ENCODE measurements at places on chromosomes 11 and 22.

- DNase-seq, result no peak
Measured at GRCh38 chr11:61826930-61827570, 1.1 kb upstream of the FADS2 start.

DNA sequence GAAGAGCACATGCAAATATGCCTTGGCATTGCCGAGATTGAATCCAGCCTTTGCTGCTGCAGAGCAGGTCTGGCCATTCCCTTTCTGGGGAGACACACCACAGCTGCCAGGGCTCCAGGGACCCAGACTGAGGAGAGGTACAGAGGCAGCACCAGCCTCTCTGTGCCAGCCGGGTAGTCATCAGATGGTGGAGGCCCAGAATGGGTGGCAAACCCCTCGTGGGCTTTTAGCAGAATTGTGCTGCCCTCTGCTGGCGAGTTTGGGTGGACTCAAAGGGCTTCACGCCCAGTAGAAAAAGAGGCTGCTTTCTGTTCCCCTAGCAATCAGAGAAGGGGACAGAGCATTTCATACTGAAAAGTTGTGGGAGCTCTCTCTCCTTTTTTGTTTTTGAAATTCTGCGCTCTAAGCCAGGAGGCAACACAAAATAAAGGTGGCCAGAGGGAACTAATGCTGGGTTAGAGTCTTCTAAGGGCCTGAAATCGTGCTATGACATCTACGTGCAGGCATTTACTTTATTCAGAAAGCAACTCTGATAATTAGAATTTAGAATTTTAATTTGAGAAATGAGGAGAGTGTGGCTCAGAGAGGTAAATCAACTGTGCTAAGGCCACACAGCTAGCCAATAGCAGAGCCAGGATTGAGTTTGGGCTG, 158.8 kb upstream of the NAV2 start:
- DNase-seq, result peak; percentile 47

GRCh38 chr11:47466201-47466600, 17.3 kb upstream of the RAPSN start:
- no peak for DNase-seq

GRCh38 chr11:74725701-74726100, 5.5 kb downstream of the CHRDL2 start:
- DNase-seq, result no peak

GRCh38 chr11:118263695-118264568, at the start of gene MPZL2:
Gene MPZL2 (minus strand): TSS chr11:118264297. CDS start chr11:118264153, 144 bp downstream.
- DNase-seq, result peak; percentile 27

DNA sequence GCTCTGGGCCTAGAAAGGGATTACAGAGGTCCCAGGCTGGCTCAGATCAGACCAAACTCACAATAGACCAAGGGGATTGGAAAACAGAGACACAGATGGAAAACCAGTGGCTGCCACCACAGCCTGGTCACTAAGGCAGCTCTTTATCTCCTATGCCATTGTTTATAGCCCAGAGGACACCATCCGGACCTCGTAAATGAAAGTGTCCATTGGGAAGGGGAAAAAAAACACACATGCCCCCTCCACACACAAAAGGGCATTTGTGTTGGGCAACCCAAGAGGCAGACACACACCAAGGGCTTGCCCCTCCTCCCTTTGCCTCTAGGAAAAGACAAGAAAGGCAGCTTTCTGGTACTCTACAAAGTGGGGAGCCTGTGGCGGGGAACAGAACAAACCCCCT, 85.9 kb downstream of the GAB2 start:
- DNase-seq, result no peak

DNA sequence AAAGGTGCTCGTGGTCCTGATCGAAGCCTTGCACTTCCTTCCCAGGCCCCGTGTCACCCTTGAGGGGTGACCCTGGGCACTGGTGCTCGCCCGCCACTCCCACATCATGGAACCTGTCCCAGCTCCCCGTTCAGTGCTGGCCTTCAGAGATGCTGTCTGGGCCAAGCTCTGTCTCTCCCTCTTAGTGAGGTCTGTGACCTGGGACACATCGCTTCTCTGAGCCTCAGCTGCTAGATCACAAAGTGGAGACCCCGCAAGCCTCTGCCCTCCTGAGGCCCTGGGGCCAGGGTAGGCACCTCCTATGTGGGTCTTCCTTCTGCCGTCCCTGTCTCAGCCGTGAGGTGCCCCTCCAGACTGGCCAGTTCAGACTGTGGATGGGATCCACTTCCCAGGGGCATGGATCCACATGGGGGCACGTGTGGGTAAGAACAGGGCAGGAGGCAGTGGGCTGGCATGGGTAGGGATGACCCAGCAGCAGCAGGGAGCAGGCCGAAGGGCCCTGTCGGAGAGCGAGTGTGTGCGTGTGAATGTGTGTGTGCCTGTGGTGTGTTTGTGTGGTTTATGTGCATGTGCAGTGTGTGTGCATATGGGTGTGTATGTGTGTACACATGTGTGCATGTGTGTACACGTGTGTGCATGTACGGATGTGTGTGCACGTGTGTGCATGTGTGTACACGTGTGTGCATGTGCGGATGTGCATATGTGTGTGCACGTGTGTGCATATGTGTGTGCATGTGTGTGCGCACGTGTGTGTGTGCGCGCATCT, 1073.7 kb downstream of the BRD1 start:
- DNase-seq, result no peak

GRCh38 chr11:130677486-130678153, 229.2 kb downstream of the ADAMTS15 start:
- DNase-seq, result no peak

- no peak for DNase-seq
Measured at GRCh38 chr11:120173019-120173705, 35.2 kb upstream of the TRIM29 start.

- no peak for DNase-seq
Measured at GRCh38 chr11:4083198-4083597, 11.4 kb upstream of the RRM1 start.

DNA sequence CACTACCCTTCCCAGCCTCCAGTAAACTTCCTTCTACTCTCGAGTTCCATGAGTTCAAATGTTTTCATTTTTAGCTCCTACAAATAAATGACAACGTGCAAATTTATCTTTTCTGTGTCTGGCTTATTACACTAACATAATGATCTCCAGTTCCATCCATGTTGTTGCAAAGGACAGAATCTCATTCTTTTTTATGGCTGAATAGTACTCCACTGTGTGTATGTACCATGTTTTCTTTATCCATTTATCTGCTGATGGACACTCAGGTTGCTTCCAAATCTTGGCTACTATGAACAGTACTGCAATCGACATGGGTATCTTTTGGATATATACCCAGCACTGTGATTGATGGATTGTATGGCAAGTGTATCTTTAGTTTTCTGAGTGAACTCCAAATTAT, 34.5 kb downstream of the FCHSD2 start:
- no peak for DNase-seq

DNA sequence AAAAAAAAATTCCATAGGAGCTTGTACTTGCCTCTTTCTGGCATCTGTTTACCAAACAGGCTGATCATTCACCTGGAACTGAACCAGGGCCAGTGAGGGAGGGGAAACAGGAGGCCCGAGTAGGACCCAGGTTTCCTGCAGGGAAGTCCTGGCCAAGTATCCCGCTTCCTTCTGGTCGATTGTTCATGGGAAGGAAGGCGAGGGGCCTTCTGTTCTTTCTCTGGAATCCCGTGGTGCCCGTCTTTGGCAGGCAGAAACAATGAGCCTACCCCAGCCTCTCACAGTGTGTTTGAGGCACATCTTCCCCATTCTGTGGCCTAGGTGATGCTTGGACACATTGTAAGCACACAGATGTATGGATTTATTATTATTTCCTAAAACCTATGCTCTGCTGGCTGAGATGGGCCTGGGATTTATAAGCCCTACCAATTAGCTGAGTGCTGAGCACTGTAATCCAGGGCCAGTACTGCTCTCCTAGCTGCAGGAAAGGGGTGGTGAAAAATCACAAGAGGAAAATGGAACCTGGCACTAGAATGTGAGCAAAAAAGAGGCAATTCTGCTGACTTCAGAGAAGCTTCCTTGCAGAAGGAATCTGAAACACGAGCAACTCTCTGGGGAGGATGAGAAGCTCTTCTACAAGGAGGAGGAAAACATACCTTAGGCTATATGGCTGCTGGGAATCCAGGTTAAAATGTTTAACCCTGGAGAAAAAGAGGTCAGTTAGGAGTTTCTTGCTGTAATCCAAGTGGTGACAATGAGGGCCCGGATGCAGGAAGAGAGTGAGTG, 53.5 kb downstream of the PRR5L start:
- no peak for DNase-seq

DNA sequence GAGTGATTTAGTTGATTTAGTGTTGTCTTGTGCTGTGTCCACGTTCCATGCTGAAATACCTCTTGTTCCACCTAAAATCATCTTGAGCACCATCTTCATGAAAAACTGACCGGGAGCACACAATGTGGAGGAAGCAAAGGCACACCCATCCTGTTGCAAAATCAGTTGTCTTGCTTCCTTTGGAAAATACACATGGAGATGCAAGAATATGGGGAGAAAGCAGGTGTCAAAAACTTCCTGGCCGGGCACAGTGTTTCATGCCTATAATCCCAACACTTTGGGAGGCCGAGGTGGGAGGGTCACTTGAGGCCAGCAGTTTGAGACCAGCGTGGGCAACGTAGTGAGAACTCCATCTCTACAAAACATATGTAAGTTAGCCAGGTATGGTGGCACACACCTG, 151.1 kb downstream of the C11orf91 start:
- DNase-seq, result no peak

GRCh38 chr11:64924910-64925284, 408 bp downstream of the PPP2R5B start:
- no peak for DNase-seq
